RWPE2 (cell line): ENCODE measurements at places on chromosomes 3 and 15.
A peak's percentile ranks its signal among the peaks of the same experiment; 100 is the strongest.

DNA sequence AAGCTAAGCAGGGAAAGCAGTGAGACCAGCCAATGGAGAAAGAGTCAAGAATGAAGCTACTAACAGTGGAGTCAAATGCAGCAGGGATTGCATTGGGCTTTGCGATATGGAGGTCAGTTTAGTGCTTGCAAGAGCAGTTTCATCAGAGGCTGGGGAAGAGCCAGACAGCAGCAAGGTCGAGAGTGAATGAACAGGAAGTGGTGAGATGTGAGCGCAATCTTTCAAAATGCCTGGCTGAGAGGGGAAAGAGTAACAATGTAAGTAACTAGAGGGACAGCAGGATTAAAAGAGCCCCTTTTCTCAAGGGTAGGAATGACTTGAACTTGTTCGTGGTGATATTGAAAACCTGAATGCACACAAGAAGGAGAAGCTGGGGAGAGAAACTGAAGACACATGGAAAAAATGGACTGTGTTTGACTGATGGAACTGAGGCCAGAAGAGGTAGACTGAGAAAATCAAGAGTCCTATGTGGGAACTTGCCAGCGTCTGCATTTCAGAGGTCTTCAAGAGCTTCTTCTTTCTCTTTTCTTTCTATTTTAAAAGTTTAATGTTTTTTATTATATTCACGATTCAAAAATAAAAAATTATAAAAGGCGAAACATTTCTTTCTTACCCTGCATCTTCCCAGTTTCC is 30.6 kb upstream of the GPR160 start:
- no peak for DNase-seq

GRCh38 chr3:68378631-68379030 is 553.7 kb downstream of the TAFA4 start:
- no peak for DNase-seq

- DNase-seq, result peak; percentile 78
Measured at GRCh38 chr15:37824717-37825382, 109.6 kb upstream of the TMCO5A start.

DNA sequence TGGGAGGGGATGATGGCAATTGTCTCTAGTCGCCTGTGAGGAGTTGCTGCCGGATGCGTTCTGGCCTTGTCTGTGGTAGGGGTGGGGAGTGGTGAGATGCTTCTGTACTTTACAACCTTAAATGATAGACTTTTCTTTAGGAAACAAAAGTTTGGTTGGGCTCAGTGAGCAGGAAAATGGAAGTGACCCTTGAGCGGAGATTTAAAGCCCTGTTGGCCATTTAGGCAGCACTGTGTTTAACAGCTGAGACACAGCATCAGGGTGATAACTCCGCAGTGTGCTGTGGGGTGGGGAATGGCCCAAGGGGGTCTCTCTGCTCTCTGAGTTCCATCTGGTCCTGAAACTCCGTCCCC is 36.6 kb downstream of the SPSB4 start:
- DNase-seq, result no peak

- no peak for DNase-seq
Measured at GRCh38 chr3:138939561-138940241, 7.2 kb downstream of the FOXL2 start.

DNA sequence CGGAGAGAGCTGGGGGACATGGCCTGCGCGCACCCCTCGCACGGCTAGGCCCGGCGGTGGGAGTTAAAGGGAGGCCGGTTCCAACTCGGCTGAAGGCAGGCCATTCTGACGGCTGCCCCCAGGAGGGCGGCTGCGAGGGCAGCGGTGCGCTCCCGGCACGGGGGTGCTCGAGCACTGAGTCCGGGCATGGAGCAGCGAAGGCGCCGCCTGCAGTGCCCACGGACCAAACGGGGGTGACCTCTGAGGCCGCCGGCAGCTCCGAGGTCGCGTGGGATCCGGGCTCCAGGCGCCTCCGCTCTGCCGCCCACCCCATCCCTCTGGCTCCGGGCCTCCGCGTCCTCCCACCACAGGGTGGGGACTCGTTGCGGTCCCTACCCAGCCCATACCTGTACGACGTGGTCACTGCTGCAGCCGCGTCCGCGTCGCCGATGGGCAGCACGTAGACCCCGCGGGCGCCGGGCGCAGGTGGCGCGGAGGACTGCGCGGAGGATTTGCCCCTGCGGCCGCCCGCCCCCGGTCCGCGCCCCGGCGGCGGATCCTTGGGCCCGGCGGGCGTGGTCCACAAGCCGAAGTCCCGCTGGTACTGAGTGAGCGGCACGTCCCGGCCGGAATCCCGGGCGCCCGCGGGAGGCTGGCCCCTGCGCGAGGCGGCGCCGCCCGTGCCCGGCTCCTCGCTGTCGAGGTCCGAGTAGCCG is 469 bp downstream of the MAP6D1 start:
- no peak for DNase-seq

- no peak for DNase-seq
Measured at GRCh38 chr3:13459605-13460340, 20.3 kb upstream of the HDAC11 start.

- DNase-seq, result no peak
Measured at GRCh38 chr15:88747631-88748030, 55.6 kb upstream of the ACAN start.

DNA sequence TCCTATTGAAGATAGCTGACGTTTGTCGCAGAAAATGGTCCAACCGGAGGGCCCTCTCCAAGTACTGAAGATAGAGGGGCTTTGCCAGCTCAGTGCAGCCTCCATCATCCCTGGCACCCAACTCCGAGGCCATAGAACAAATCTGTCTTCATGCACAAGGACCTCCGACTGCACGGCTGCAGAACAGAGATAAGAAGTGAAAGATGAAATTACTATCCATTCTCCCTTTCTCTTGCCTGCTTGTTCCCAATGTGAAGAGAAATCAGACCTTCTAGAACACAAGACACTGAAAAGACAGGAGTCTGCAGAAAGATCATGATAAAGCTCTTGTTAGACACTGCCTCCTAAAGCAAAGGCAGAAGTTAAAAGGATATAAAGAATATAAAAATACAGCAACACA is 19.9 kb downstream of the INO80 start:
- no peak for DNase-seq

DNA sequence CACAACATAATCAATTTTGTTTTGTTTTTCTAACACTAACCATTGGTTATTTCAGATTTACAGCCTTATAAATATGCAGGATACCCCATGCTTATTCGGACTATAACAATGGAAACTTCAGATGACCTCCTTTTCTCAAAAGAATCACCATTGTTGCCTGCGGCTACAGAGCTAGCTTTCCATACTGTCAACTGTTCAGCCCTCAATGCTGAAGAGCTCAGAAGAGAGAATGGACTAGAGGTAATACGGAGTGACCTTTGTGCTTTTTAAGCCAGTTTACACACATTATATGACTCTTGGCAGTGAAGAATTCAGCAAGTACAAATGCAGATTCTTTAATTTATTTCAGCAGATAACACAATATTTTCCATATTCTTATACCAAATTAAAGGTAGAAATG is 81.8 kb downstream of the DNAJC13 start:
- no peak for DNase-seq

DNA sequence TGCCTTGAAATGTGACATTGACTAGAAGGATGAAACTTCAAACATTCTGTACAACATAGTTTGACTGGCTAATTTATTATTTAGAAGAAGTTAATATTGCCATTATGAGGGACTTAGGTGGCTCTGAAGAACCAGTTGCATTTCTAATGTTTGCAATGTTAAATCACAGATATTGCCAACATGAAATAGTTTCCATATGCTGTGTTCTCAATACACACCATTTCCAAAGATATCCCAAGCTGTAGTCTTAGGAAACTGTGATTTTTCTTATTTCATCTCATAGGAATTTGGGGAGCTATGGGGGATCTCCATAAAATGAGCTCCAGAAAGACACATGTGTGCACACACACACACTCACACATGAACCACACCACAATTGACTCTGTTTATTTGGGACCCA is 36.3 kb downstream of the ALG1L2 start:
- no peak for DNase-seq

DNA sequence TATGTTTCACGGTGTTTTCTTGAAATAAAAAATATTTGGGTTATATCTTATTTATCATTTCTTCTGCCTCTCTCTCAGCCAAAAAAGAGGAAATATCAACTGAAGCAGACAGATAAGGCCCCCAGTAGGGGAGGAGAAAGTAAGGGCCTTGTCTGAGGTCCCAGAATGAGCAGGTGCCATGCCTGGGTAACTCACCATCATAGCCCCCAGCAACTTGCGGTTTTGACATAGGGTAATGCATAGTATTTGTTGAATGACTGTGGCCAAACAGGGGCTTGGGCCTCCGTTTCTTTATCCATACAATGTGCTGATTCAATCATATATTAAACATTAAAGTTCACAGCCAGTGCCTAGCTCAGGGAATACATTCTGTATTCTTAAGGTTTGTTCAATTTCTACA is 119.6 kb downstream of the ABI3BP start:
- no peak for DNase-seq

- no peak for DNase-seq
Measured at GRCh38 chr3:147472846-147473245, 63.7 kb downstream of the ZIC1 start.

- no peak for DNase-seq
Measured at GRCh38 chr3:140599496-140599895, 78.4 kb upstream of the TRIM42 start.

DNA sequence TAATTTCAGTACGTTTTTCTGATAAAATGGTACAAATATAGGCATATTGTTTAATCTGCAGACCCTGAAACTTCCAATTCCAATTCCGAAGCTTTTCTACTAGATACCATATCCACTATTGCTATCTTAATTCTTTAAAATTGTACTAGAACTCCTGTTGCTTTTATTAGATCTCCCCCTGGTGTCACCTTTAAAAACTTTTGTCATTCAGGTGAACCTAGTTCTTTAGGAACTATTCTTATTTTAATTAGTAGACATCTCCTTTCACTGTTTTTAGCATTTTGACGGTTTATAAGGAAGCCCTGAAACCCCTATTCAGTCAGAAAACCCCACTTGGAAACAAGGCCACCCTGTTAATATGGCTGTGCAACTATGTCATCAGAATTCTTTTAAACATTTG is 22.3 kb downstream of the C2CD4B start:
- no peak for DNase-seq

DNA sequence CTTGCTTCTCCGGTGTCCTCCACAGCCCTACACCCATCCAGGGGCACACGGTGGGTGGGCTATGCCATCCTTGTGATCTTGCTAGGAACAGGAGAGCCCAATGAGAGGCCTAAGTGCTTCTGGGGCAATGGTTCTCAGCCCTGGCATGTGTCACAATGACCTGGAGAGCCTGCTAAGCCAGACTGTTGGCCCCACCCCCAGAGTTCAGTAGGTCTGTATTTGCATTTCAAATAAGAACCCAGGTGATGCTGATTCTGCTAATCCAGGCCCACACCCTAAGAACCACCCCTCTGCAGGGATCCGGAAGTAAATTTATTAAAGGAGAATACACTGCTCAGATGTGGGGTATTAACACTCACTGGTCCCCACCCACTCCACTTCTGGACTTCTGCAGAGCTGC is 57.9 kb downstream of the RORA start:
- DNase-seq, result no peak

DNA sequence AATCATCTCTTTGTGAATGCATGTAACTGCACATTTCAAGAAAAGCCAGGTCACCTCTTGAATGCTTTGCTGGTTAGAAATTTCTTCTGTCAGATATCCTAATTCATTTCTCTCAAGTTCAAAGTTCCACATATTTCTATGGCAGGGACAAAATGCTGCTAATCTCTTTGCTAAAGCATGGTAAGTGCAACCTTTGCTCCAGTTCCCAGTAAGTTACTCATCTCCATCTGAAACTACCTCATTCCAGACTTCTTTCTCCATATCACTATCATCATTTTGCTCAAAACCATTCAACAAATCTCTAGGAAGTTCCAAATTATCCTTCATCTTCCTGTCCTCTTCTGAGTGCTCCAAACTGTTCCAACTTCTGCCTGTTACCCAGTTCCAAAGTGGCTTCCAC is 230.6 kb downstream of the ZMAT3 start:
- no peak for DNase-seq

GRCh38 chr3:45413172-45413765 is 24.9 kb downstream of the LARS2 start:
- DNase-seq, result no peak

GRCh38 chr15:67900621-67901147 is 60.8 kb upstream of the RNU6-1 start:
- DNase-seq, result no peak

GRCh38 chr3:152051501-152052404 is 178.3 kb downstream of the SUCNR1 start:
- no peak for DNase-seq

GRCh38 chr3:124685481-124685880 is 44.8 kb upstream of the UMPS start:
- no peak for DNase-seq

- DNase-seq, result no peak
Measured at GRCh38 chr3:6803619-6804018, 57.3 kb upstream of the GRM7 start.

DNA sequence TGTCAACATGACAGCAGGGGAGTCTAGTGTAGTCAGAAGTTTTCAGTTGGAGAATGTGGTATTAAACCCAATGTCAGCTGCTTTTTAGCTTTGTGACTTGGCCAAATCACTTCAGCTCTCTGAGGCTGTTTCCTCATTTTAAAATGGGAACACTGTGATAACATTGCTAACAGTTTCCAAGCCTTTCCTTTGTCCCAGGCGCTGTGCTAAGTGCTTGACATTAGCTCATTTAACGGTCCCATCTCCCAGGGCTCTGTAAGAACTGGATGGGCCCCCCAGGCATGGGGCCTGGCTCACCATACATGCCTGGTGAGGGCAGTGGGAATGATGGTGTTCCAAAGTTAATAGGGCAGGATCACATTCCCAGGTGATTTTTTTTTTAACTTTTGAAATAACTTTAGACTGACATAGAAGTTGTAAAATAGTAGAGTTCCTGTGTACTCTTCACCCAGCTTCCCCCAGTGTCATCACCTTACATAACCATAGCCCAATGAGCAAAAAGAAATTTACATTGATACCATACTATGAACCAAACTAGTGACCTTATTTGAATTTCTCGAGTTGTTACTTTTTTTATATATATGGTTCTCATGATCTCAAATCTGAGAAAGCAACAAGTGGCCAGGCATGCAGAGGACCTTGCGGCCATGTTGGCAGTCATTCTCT is 7.7 kb downstream of the RASL12 start:
- DNase-seq, result no peak

DNA sequence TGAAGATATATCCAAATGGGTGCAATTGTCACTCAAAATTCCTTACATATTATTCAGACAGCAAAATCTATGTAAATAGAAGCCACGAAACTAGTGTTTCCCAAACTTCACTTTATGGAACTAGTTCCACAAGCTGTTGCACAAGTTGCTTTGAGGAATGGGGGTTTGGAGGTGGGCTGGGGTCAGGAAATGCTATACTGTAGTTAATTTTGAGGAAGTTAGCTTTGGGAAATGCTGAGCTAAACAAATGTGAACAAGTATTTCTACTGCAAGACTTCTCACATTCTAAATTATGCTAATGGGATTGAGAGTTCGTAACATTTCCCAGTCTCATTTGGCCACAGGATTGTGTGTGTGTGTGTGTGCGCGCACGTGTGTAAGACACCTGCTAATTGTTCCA is 28.7 kb upstream of the SAMMSON start:
- no peak for DNase-seq

DNA sequence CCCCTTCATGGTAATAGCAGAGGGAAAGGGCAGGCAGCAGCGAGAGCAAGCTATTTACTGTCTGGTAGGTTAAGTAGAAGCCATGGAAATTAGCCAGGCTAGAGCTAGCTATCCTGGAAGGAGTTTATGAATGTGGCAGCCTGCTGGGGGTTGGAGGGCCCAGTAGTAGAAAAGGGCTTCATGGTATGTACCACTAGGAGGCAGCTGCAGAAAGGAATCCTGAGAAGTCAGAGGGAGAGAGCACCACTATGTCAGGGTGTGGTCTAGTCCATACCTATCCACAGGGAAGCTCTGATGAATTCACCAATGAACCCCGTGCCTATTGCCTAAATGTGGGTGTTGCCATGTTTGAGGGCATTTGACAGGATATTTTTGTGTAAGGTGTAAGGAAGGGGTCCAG is 55.0 kb downstream of the PLAAT1 start:
- DNase-seq, result no peak
